ENCODE measurements at places on chromosomes 5 and 9.

- DNase-seq, result no peak
Observed at GRCh38 chr5:158537366-158537765, 562.4 kb downstream of the EBF1 start.

DNA sequence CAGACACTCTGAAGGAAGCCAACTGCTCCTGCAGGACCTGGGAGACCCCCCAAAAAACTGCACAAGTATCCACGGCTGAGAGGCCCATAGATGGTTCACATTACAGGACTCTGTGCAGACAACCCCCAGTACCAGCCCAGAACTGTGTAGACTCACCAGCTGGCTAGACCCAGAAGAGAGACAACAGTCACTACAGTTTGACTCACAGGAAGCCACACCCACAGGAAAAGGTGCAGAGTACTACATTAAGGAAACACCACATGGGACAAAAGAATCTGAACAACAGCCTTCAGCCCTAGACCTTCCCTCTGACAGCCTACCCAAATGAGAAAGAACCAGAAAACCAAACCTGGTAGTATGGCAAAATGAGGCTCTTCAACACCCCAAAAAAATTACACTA lies 281.2 kb upstream of the RGMB start:
- DNase-seq, result no peak

DNA sequence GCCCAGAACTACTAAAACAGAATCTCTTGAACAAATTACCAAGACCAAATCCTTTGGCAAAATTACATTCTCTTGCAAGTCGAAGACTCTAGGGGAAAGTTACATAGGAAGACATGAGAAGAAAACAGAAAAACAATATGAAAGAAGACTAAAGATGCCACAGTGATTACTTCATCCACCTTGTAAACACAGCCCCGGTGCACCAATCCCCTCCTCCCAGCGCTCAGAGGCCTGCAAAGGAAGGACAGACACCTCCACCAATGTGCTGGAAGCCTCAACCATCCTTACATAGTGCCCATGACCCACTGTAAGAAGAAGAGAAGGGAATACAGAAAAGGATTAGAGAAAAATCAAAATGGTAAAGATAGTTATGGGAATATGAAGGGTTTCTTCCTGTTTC lies 218.5 kb downstream of the SPOCK1 start:
- DNase-seq, result no peak

GRCh38 chr5:164358531-164359259 lies 853.3 kb downstream of the MAT2B start:
- DNase-seq, result no peak

DNA sequence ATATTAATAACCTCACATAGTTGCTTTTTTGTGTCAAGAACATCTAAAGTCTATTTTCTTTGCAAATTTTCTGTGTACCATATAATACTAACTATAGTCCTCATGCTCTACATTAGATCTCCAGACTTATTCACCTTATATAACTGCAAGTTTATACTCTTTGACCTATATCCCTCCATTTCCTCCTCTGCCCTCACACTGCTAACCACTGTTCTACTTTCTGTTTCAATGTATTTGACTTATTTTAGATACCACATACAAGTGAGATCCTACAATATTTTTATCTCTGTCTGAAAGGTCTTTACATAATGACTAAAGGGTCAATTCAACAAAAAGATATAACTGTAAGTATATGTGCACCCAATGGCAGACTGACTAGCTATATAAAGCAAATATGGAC lies 789.7 kb upstream of the ZNF608 start:
- no peak for DNase-seq

- DNase-seq, result no peak
Observed at GRCh38 chr9:93007529-93008058, 50.9 kb upstream of the SUSD3 start.

GRCh38 chr5:91206734-91207133 lies 176.4 kb downstream of the ARRDC3 start:
- no peak for DNase-seq

DNA sequence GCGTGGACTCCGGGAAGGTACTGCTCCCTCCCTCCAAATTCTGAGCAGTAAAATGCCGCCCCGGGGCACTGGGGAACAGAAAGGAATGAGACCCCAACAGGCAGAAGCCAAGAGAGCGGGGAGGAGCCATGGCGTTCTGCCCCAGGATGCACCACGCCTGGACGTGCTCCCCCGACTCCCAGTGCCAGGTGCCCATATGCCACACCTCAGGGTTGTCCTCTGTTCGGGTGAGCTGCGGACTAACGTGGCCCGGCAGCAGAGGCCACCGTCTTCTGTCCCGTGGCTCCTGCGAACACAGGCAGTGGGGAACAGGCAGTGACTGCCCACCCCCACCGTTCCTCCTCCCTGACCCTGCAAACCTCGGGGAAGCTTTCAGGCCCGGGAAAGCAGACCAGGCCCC lies 4.8 kb downstream of the SURF6 start:
- no peak for DNase-seq

GRCh38 chr9:107710546-107710945 lies 221.0 kb upstream of the KLF4 start:
- no peak for DNase-seq

- no peak for DNase-seq
Observed at GRCh38 chr9:85639675-85640186, 102.0 kb downstream of the AGTPBP1 start.

GRCh38 chr5:103385722-103386121 lies 127.2 kb downstream of the MACIR start:
- no peak for DNase-seq

GRCh38 chr5:9699681-9700080 lies 69.5 kb upstream of the TAS2R1 start:
- DNase-seq, result no peak

- DNase-seq, result no peak
Observed at GRCh38 chr5:169099801-169100734, 200.9 kb downstream of the SLIT3 start.

- DNase-seq, result no peak
Observed at GRCh38 chr9:100465274-100465673, 7.7 kb upstream of the TMEFF1 start.

DNA sequence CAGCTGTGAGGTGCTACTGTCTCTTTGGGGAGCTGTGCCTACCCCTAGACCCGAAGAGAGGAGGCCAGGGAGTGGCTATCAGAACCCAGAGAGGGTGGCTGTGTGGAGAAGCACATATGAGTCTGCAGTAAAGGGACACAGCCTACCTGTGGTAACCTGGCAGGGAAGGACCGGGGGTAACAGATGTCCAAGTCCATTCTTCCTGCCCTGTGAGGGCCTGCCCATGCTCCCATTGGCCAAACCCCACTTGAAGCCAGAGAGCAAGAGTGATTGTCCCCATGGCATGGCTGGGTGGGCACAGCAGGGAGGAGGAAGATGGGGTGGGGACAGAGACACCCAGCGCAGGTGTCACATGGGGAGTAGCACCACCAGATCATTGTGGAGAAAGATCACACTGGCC lies 39.3 kb downstream of the BOD1 start:
- DNase-seq, result no peak

GRCh38 chr5:127746756-127747155 lies 43.6 kb downstream of the CCDC192 start:
- DNase-seq, result no peak

DNA sequence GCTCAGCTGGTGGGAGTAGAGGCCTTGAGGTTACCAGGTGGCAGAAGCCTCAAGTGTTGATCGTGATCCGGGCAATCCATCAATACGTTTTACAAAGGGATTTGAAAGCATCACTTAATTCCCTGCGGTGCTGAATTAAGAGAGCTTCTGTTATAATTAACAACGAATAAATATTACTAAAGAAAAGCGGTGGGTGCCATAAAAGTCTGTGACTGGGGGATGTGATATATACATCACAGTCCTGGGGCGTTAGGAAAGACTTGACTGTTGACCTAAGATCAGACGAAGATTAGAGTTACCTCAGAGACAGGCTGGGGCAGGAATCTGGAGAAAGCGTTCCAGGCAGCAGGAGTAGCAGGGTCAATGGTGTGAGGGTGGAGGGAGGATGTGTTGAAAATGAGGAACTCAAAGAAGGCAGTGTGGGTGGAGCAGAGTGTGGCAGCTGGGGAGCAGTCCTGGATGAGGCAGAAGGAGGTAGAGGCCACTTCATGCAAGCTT lies 6.7 kb upstream of the C5orf63 start:
- no peak for DNase-seq

GRCh38 chr9:99601571-99602111 lies 220.0 kb upstream of the NR4A3 start:
- DNase-seq, result no peak

- peak; percentile 29 for DNase-seq
Observed at GRCh38 chr9:88322906-88323566, 65.2 kb upstream of the SPIN1 start.

DNA sequence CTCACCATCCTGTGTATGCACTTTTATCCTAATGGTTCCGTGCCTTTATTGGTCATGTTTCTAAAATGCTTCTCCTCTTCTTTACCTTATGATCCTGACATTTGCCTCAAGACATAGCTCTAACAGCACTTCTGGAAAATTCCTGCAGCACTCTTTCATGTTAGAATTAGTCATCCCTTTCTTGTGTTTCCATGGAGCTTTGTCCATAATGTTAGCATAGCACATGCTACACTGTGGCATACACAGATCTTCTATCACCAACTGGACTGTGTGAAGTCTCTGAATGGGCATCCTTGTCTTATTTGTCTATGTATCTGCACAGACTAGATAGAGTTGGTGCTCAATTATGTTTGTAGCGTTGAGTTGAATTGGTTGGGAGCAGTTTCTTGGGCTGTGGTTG lies 2.0 kb downstream of the SCGB3A2 start:
- no peak for DNase-seq

- no peak for DNase-seq
Observed at GRCh38 chr5:59130431-59130830, 547.6 kb downstream of the RAB3C start.

- DNase-seq, result no peak
Observed at GRCh38 chr5:106862450-106863193, 808.1 kb downstream of the EFNA5 start.

GRCh38 chr9:2788919-2789318 lies 55.0 kb downstream of the PUM3 start:
- DNase-seq, result no peak

DNA sequence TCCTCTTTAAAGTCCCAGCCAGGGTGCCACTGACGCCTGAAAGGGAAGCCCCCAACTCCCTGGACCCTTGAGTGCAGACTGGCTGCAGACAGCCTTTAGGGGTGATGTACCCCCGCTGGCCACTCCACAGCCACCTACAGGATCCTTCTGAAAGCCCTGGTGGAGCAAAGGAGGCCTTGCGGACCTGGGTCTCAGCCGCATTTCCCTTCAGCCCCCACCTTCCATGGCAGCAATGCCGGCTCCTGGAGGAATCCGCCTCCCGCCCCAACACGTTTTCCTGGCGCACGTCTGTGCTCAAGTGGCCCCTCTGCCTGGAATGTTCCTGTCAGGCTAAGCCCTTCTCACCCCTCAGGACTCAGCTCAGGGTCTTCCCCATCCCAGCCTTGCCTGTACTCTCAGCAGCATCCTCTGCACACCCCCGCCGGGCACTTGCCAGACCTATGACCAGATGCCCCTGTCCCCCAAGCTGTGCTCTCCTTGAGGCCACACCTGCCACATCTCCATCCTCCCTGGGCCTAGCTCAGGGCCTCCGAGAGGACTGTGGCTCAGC lies 134.1 kb upstream of the RAPGEF1 start:
- DNase-seq, result no peak

GRCh38 chr9:120923620-120924328 lies 2.8 kb downstream of the TRAF1 start:
- no peak for DNase-seq

DNA sequence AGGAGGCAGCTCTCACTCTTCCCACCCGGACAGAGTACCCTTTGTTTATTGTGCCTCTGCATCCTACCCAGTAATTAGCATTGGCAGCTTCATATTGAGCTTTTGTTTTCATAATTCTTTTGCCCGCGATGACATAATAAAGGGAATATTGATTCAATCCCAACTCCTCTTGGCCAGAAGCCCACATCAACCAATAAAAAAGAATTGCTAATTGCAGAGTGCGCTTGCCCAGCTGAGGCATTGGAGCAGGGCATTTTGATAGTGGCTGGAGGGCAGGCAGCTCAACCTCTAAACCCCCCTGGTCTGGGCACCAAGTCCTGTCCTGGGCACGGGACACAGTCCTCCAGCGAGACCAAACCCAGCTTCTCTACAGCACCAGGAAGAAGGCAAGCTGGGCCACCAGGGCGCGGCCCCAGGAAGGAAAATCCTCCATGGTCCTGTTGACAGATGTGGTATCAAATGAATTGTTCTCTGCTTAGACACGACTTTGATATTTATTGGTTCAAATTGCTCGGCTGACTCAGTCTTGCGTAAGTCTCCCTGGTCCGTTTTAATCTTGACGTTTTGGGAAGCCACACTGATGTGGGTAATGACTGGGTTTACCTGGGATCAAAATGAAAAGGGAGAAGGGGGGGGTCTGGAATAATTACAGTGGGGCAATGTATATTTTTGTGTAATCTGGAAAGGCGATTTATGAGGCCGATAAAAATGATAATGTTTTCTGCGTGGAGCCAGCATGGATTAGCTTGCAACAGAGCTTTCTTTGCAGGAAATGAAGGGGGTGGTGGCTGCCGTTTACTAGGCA lies 220.7 kb upstream of the MSX2 start:
- no peak for DNase-seq

- peak; percentile 66 for DNase-seq
Observed at GRCh38 chr5:139458580-139459407, 3.7 kb downstream of the ECSCR start.

DNA sequence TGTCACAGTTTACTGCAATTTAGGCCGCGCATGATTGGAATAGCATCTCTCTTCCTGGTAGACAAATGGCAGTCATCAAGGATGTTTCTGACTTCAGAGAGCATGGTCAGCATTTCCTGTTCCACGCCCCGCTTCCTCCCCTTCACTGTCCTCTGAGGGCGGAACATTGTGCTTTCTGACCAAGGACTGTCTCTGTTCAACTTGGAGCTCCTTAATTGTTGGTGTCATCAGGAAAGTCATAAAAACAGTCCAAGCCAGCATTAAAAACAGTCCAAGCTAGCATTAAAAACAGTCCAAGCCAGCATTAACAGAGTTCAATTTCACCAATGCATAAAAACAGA lies 301.3 kb upstream of the IRX4 start:
- no peak for DNase-seq

GRCh38 chr9:81849631-81850259 lies 78.5 kb upstream of the SPATA31D4 start:
- no peak for DNase-seq

DNA sequence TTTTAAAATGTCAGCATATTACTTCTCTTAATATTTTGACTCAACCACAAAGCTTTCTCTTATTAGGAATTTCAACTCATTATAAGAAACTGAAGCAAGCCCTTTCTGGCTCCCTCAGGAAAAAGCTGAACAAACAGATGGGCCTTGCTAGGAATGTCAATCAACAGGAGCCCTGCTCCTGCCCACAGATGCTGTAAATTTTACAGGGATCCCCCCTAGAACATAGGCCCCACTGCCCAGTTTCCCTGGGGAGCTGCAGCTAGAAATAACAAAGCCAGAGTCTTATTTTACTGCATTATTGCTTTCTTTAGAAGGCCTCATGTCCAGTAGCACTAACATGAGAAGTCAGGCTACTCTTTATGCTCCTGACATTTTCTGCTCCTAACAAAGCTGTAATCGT lies 103.8 kb downstream of the PCSK1 start:
- DNase-seq, result no peak

- no peak for DNase-seq
Observed at GRCh38 chr9:88580961-88581360, 46.0 kb downstream of the NXNL2 start.

Measured in activated gamma-delta T cell treated with anti-CD3 and anti-CD28 coated beads, Interleukin-2, amount 50 U/mL, for 16 hours (primary cell).